ENCODE measurements at places on chromosomes 3 and 15. TPM values are rescaled to one million over a fixed set of nuclear protein-coding genes. Genes with fewer than 3 reads are reported as not detected.

Gene TNK2
- polyA plus RNA-seq = 33.8 TPM

Gene P2RY1
- polyA plus RNA-seq = 3.3 TPM

Gene PDHB
- 117 TPM for polyA plus RNA-seq

Gene IFT122
- polyA plus RNA-seq = 79.0 TPM

Gene C3orf85
- polyA plus RNA-seq = 17.9 TPM

Gene SLC28A2
- 1.0 TPM for polyA plus RNA-seq

Gene HCN4
- polyA plus RNA-seq = 1.2 TPM

- DNase-seq = no peak
These were observed 75.0 kb upstream of the MBNL1 start for GRCh38 chr3:152193673-152194267.

DNA sequence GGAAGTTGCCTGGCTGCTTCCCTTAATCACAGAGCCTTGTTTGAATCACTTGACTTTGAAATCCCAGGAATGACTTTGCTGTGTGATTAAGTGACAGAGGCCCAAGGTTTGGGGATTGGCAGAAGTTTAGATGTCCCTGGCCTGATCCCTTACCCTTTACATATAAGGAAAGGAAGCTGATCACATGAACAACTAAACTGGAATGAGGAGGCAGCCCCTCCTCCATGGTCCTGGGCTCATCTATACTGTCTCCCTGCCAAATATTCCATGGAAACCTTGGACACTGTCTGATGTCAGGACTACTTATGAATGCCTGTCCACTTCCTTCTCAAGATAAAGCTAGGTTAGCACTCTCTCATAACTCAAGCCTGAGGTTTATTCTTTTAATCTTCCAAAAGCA lies 181.3 kb upstream of the CTDSPL start:
- DNase-seq = no peak

GRCh38 chr3:89434621-89435380 lies 327.4 kb downstream of the EPHA3 start:
- no peak for DNase-seq

GRCh38 chr3:134073583-134073945 lies 43.8 kb upstream of the SLCO2A1 start:
- DNase-seq = no peak

DNA sequence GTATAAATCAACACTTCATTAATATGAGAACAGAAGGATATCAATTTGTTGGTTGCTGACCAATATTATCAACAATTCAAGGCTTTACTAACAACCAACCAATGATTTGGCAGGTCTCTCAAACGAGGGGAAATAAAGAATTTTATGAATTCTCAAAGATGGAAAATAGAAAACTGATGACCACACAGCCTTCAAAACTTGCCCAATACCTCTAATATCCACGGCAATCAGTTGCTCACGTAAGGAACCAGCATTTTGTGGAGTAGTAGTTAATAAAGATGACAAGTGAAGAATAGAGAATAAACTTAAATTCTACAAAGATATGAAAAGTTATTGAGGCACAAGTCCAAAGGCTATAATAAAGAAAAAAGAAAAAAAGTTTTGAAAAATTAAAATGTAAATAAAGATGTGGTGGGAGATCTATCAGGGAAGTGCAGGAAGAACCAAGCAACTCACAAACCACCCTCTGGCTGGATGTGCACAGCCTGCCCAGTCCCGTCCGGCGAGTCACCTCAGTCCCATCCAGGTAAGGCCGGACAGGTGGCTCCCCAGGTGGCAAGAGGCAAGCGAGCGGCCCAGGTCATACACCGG lies 808 bp downstream of the GK5 start:
- no peak for DNase-seq

- DNase-seq = no peak
These were observed 586 bp downstream of the TM4SF1 start for GRCh38 chr3:149376718-149377407.

- no peak for DNase-seq
These were observed 12.0 kb downstream of the CSRNP1 start for GRCh38 chr3:39141171-39141995.

GRCh38 chr3:88112289-88112688 lies 37.5 kb upstream of the C3orf38 start:
- no peak for DNase-seq

- peak; percentile 64 for DNase-seq
These were observed 1.1 kb downstream of the ZBTB47 start for GRCh38 chr3:42654331-42655201.

Measured in left kidney (tissue), 8 donors.